ENCODE measurements at places on chromosomes 6 and 20.
A peak's percentile ranks its signal among the peaks of the same experiment; 100 is the strongest.

- DNase-seq = no peak
Measured at GRCh38 chr6:28588666-28589065, 63.0 kb downstream of the GPX5 start.

DNA sequence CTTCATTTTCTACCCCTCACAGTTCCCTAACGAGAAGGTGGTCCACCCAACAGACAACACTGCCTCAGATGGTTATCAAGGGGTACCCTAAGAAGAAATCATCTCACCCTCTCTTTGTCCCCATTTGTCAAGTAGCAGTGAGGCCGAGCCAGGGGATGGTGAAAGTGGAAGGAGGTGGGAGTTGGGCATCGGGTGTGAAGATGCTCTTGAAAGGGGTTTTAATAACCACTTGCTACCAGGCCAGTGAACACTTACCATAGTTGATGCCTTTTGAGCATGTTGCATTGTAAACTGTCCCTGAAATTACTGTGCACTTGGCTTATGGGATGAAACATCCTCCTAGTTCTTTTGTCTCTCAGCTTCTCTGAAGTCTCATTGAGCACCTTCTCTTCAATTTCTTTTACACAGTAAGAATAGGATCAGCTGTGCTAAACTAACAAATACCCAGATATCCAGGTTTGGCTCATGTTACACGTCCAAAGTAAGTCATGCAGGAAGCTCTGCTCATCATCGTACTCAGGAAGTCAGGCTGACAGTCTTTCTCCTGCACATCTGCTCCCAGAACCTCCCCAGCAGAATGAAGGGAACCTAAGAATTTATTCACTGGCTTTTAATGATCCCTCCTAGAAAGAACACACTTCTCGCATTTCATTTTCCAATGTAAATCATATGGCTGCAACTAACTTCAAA lies 13.3 kb downstream of the HLA-DPB1 start:
- DNase-seq = no peak

GRCh38 chr6:130162421-130162820 lies 60.3 kb downstream of the SAMD3 start:
- no peak for DNase-seq

DNA sequence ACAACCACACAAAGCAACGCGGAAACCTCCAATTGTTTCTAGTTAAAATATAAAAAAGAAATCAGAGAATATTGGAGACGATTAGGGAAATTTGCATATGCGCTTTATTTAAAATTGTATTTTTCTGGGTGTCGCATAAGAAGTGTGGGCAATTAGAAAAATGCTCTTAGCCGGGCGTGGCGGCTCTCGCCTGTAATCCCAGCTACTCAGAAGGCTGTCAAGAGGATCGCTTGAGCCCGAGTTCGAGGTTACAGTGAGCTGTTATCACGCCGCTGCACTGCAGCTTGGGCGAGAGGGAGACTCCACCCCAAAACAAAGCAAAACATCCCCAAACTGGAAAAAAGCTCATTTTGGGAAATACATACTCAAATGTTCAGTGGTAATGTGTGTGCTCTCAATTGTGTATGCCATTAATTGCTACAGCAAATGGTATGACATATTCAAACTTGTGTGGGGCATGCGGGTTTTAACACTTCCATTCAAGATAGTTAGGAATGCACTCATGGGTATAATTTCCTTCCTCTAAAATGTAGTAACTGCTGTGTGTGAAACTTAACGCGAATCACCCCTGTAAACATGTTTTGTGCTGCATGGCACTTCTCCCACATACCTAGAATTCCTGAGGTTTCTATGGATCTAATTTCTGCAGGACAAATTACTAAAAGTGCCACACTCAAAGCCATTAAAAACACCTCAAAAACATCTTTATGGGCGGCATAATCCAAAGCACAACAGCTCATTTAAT lies 54.7 kb upstream of the HFE start:
- DNase-seq = peak; percentile 62

DNA sequence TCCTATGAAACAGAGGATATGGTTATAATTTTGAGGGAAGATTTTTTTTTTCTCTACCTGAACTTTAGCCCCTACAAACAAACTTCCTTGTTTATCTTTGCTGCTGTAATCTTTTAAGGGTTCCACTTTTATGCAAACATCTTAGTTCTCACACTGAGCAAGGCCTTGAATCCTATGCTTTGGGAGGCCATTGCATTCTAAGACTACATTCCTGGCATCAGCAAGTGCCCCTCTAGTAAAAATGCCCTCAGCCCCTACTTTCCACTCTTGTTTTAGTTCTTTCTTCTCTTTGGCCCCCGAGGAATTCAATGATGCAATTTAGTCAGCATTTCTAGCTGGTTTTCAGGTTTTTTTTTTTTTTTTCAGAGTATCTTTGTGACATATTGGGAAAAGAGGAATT lies 8.1 kb upstream of the AHI1 start:
- DNase-seq = no peak

DNA sequence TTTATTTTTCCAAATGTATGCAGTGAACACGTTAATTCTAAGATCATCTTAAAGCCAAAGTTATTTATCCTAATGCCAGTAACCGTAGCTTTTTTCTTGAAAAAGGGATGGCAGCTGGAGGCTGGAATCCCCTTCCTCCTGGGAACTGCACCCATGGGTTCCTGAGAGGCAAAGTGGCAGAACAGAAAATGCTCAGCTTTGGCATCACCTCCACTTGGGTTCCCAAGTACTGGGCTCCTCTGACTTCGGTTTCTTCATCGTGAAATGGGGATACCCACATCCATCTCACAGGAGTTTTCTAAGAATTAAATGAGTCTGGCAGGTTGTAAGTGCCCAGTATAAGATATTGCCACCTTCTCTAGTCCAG lies 6.2 kb upstream of the DDX43 start:
- DNase-seq = no peak

- DNase-seq = no peak
Measured at GRCh38 chr20:7090811-7091210, 323.3 kb downstream of the BMP2 start.

DNA sequence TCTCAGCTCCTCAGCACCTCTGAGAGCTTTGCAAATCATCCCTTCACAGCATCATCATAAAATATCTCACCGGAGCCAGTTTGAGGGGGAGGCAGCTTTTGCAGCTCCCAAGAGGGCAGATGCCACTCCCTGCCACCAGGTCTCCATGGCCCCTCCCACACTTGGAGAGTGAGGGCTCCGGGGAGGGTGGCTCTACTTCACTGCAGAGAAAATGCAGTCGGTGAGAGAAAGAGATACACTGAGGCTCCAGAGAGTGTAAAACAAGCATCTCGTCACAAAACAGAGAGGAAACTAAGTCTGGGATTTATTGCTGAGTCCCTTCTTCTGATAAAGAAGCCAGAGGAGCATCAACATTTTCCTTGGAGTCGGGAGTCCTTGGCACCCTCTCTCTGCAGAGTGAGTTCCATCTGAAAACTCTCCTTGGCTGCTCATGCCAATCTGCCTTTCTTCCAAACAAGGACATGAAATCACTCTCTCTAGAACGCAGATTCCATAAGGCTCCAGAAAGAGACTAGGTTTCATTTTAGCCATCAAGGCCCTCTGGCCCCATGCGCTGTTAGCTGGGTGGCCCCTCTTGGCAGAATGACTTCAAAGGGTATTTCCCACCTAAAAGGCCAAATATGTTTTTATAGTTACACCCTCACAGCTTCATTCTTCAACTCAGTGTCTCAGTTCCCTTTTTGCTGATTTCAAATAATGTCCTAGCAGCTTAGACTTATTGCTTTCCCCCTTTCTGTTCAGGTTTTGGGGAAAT lies 70.6 kb upstream of the F13A1 start:
- DNase-seq = no peak

DNA sequence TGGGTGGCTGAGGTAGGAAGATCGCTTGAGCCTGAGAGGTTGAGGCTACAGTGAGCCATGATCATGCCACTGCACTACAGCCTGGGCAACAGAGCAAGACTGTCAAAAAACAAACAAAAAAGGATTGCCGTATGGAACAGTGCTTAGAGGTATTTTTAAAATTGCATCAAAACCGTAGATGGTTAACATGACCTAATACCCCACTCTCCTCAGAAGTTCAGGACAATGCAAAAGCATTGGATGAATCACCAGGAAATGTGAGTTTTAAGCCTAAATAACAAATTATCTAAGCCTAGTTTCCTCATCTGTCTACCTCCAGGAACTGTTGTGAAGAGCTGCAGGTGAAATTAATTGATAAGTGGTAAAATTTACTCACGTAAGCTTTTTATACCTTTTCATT lies 123.8 kb upstream of the ID4 start:
- no peak for DNase-seq
